Kidney epithelial cell (primary cell): ENCODE measurements at places on chromosomes 11 and 22.
A peak's percentile ranks its signal among the peaks of the same experiment; 100 is the strongest.

DNA sequence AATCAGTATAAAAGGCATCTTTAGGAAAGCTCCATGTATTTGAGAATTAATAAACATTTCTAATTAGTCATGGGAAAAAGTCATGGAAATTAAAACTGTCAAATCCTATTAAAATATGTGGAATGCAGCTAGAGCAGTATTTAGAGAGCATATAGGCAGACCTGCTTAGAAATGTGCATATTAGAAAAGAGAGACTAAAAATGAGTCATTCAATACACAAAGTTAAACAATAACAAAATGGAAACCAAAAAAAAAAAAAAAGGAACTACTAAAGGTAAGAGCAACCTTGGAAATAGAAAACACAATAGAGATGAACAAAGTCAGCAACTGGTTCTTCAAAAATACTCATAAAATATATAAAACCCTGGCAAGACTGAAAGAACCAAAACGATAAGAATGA lies 59.7 kb upstream of the RASSF10 start:
- DNase-seq = no peak

DNA sequence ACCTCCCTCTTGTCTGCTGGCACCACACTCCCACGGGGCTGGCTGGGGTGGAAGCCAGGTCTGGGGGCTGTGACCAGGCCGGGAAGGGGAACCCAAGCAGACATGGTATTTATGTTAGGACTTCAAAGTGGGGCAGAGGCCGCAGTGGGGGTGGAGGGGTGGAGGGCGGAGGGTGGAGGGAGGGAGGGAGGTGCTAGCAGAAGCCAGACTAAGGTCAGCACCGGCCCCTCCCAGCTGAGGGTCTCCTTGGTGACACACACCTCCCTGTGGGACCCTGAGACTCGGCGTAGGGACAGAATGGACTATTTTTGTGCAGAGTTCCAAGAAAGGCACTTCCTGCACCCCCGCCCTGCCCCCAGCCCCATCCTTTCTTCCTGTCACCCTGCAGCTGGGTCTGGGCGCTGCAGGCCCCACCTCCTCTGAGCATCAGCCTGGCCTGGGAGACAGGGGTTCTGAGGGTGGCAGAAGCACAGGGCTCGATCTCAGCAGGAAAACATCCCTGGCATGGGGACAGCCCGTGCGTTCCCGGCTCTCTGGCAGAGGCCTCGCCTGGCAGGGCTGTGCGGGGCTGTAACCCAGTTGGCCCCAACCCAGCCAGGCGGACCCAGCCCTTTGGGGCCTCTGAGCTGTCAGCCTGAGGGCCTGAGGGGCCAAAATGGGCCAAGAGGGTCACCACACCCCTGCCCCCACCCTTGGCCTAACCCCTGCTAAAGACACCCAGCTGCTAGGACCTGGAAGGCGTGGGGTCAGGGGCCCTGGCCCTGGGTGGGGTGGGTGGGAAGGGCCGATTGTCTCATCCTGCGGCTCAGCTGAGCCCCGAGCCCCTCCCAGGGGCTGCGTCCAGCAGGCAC lies 9.6 kb upstream of the CD248 start:
- no peak for DNase-seq

DNA sequence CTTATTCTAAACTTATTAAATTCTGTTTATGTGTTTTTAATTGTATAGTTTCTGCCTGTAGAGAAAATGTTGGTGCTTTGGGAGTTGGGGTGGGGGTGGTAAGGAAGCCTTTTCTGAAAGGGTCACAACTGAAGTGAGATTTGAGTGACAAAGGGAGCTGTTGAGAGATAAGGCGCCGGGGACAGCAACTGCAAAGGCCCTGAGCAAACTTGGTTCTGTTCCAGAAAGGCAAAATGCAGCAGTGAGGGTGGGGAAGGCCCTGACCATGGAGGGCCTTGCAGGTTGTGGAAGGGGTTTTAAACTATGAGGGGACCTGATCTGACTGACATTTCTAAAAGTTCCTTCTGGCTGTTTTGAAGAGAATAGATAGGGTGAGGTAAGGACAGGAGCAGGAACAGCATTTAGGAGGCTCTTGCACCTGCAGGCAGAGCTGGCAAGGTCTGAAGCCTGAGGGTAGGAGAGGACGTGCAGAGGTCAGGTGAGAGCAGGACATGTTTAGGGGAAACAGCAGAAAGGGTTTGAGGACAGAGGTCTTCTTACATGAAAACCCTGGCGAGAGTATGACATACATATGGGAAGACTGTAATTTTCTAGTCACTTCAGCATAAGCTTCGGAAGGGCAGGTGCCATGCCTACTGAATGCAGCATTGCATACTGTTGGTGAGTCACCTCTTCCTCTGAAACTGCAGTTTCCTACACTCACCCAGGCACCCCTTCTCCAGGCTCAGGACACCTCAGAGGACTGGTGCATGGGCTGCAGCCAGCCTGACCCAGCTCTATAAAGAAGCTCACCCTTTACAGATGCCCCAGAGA lies 190.7 kb downstream of the SNX19 start:
- no peak for DNase-seq

GRCh38 chr11:111269146-111269868 lies 23.8 kb downstream of the POU2AF2 start:
- DNase-seq = no peak

DNA sequence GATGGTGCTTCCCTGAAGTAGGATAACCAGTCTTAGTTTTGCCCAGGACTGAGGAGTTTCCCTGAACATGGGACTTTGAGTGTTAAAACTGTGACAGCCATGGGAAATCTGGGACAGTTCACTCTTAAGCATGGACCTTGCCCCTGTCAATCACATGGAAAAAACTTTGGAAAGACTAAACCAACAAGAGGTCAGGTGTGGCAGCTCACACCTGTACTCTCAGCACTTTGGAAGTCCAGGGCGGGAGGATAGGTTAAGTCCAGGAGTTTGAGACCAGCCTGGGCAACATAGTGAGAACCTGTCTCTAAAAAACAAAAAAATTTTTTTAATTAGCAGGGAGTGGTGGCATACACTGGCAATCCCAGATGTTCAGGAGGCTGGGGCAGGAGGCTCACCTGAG lies 3.3 kb upstream of the AMBRA1 start:
- no peak for DNase-seq

GRCh38 chr22:19659805-19660345 lies 54.4 kb upstream of the SEPTIN5 start:
- DNase-seq = no peak

- no peak for DNase-seq
Measured at GRCh38 chr11:126862664-126863243, 137.8 kb downstream of the KIRREL3 start.

- DNase-seq = no peak
Measured at GRCh38 chr11:66651016-66651415, 12.5 kb downstream of the RBM4 start.

DNA sequence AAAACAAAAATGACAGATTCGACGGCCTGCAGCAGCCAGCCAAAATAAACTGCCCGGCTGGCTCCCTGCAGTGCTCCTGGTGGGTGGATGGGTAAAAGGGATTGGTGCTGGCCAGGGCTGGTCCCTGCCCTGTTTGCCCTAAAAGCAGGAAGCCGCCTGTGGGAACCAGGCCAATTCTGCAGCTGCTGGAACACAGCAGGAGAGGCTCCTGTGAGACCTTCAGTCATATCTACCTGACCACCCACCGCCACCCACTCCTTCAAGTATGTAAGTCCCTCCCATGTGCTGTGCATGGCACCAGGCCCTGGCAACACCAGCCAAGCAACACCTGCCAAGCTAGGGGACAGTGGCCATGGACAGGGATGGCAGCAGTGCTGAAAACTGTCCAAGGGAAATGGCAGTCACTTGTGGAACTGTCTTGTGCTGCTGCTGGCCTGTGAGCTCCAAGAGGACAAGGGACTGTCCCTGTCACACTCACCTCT lies 48.7 kb upstream of the ARFGAP3 start:
- no peak for DNase-seq

DNA sequence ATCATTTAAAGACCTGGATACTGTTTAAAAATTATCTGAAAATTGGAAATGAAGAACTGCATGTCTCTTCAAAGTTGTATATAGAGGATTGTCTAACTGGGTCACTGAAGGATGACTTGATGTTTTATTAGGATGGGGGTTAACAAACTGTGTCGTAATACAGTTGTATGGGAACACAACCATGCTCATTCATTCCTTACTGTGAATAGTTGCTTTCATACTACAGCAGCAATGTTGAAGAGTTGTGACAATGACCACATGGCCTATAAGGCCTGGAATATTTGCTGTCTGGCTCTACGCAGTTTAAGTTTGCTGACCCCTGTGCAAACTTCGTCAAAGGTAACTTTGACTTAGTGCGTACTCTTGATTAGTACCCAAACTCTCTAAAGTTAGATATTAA lies 38.4 kb downstream of the FDX1 start:
- no peak for DNase-seq

GRCh38 chr11:65919573-65920371 lies 546 bp downstream of the DRAP1 start:
- DNase-seq = no peak

GRCh38 chr11:128297091-128297651 lies 290.2 kb downstream of the ETS1 start:
- no peak for DNase-seq

DNA sequence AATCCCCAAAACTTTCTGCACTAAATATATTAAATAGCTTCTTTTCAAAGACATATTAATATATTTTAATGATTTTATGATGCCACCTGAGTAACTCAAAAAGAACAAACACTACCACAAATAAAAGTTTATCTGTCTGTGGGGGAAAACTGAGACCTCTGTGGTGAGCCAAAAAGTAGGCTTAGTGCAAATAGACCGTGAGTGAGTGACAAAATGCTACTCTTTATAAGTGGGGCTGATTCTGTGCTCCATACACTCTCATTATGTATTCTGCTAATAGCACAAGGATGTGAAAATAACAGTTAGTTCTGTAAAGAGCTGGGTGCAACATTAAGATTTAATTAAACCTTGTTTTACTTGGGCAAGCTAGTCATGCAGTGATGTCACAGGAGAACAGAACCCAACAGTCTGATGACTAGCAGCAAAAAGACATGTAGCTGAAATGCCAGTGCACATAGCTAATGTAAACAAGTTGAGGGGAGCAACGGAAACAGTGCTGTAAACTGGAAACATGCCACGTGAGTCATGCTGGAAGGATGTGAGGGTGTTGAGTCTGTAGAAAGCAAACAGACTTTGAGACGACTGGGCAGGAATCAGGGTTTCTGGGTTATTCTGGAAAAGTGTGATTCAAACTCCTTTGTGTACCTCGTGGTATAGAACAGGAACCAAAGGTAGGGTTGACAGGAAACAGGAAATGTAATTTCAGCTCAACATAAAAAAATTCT lies 1130.4 kb downstream of the LRRC4C start:
- DNase-seq = peak; percentile 100

- no peak for DNase-seq
Measured at GRCh38 chr22:32796865-32797573, 4.5 kb upstream of the TIMP3 start.

DNA sequence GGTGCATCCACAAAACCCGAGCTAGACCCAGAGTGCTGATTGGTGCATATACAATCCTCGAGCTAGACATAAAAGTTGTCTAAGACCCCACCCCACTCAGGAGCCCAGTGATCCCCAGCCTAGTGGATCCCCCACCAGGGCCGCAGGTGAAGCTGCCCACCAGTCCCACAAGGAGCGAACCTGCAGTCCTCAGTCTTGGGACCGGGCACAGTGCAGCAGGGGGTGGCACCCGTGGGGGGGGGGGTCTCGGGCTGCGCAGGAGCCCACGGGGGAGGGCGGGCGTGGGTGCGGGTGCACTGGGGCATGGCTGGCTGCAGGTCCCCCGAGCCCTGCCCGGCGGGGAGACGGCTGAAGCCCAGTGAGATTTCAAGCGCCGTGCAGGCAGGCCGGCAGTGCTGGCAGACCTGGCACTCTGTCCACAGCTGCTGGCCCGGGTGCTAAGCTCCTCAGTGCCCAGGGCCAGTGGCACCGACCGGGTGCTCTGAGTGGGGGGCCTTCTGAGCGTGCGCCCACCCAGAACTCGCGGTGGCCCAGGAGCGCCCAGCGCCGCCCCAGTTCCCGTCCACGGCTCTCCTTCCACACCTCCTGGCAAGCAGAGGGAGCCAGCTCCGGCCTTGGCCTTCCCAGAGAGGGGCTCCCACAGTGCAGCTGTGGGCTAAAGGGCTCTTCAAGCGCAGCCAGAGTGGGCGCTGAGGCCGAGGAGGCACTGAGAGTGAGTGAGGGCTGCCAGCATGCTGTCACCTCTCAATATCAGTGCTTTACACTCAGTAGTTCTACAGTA lies 989.1 kb downstream of the FAM181B start:
- no peak for DNase-seq

GRCh38 chr11:11245453-11245852 lies 107.6 kb downstream of the CSNK2A3 start:
- no peak for DNase-seq

DNA sequence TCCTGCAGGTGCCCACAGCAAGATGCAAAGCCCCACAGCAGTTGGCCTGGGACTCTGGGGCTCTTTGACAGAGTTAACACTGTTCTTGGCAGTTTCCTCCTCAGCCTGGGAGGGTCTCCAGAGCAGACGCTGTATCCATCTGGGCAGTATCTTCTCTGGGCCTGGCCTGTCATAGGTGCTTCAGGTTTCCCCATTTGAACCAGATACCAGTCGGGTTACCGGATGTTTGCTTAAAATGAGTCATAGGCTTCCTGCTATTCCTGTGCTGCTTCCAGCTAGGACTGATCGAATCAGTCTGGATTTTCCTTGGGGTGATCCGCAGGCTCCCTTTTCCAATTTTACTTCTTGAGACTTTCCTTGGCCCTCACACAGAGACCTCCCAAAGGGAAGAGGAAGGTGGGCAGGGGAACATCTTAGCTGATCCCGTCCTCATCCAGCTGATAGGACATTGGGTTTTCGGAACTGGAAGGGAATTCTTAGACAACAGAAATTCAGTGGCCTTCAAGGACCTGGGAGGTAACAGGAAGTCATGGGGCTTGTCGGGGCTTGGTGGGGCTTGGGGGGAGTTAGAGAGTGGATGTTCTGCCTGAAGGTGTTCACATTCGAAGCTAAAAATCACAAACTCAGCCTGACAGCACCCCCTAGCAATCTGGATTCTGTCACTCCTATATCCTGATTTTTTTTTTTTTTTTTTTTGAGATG lies 2.4 kb upstream of the RANGAP1 start:
- peak; percentile 55 for DNase-seq

DNA sequence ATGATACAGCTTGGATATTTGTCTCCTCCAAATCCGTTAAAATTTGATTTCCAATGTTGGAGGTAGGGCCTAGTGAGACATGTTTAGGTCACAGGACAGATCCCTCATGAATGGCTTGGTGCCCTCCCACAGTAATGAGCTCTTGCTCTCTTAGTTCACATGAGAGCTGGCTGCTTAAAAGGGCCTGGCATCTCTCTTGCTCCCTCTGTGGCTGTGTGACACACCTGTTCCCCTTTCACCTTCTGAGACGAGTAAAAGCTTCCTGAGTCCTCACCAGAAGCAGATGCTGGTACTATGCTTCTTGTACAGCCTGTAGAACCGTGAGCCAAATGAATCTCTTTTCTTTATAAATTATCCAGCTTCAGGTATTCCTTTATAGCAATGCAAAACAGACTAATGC lies 3.5 kb downstream of the VPS37C start:
- DNase-seq = no peak
